ENCODE measurements at places on chromosomes 4 and X. TPM values are rescaled to one million over a fixed set of nuclear protein-coding genes. Genes with fewer than 3 reads are reported as not detected.

CDKN2AIP gene
- 16.9 TPM for total RNA-seq

SOWAHD gene
- 0.32 TPM for total RNA-seq

EFHC2 gene
- 2.6 TPM for total RNA-seq

AFAP1 gene
- 59.7 TPM for total RNA-seq

L1CAM gene
- total RNA-seq, result 0.52 TPM

SOX3 gene
- not detected for total RNA-seq

GLRA3 gene
- total RNA-seq, result not detected

TBC1D8B gene
- total RNA-seq, result 17.1 TPM

ZFP92 gene
- 0.13 TPM for total RNA-seq

LIN54 gene
- 27.3 TPM for total RNA-seq

Measured in articular chondrocyte of knee joint (primary cell).